CD4-positive, alpha-beta T cell treated with Interleukin-21 for 1 hour (primary cell): ENCODE measurements at places on chromosomes 7 and 10.

GRCh38 chr10:6038071-6038631 is 24.0 kb downstream of the IL2RA start:
- DNase-seq = peak; percentile 61

DNA sequence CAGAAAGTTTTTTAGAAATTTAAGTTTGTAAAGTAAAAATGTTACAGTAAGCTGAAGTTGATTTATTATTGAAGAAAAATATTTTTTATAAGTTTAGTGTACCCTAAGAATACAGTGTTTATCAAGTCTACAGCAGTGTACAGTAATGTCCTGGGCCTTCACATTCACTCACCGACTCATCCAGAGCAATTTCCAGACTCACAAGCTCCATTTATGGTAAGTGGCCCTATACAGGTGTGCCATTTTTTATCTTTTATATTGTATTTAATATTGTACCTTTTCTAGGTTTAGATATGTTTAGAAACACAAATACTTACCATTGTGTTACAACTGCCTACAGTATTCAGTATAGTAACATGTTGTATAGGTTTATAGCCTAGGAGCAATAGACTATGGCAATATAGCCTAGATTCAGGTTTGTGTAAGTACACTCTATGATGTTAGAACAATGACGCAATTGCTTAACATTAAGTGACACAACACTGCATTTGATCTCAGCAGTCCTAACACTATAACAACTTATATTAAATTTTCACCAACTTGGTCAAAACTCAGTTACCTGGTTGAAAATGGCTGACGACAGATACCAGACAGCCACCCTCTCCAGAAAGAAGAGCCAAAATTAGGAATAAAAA is 45.7 kb downstream of the HIBADH start:
- DNase-seq = no peak

GRCh38 chr7:27709137-27710075 is 30.6 kb upstream of the TAX1BP1 start:
- DNase-seq = no peak

GRCh38 chr10:104309980-104310978 is 28.0 kb downstream of the ITPRIP start:
- DNase-seq = no peak

- no peak for DNase-seq
Measured at GRCh38 chr7:46939089-46939488, 642.8 kb downstream of the TNS3 start.

DNA sequence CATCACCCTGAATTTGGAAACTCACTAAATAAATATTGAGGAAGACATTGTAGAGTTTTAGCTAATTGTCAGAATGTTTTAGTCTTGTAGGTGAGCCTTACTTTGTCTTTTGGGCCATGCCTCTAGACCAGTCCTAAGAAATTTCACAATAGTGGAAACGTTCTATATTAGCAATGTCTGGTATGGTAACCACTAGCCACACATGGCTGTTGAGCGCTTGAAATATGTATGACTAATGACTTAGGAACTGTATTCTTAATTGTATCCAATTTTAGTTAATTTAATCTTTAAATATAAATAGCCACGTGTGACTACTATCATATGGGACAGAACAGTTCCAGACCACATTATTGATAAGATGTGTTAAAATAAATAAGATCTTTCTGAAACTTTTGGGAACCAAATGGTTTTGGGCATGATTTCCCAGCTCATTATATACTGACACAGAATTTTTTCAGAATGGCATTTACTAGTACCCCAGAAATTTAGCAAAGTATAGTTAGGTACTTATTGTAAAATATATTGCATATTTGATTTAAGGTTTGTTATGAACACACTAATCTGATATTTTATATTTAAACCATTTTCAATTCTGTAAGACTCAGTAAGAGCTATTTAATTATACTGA is 95.0 kb downstream of the VPS50 start:
- no peak for DNase-seq

DNA sequence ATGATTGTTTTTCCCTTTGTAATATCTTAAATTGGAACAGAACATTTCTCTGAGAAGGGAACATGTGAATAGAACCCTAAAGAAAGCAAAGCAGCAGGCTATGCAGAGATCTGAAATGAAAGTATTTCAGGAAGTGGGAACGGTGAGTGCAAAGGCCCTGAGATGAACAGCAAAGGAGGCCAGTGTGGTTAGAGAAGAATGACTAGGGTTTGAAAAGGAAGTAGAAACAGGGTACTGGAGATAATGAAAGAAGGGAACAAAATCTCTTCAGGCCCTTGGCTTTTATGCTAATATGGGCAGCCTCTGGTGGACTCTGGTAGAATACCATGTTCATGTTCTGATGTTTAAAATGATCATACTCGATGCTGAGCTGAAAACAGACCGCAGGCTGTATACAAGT is 22.2 kb downstream of the ARHGAP21 start:
- DNase-seq = no peak

DNA sequence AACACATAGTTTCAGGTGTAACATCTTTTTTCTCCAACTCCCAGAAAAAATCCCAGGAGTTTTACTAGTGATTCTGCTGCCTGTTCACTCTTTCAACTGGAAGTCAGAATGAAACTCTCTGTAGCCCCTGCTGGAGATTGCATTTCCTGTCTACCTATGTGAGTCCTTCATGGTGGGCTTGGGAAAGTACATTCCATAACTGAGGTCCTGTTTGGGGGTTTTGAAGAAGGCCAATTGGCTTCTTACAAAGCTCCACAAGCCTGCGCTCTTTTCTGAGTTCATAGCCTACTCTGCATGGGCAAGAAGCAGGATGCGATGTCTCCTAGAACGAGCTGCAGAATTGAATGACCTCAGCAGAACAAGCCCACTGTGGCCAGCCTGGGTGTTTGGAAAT is 86.7 kb downstream of the LYZL2 start:
- DNase-seq = no peak

- DNase-seq = no peak
Measured at GRCh38 chr10:106515206-106515790, 649.2 kb downstream of the SORCS1 start.

GRCh38 chr10:35416619-35417312 is 80.5 kb downstream of the CCNY start:
- no peak for DNase-seq

- DNase-seq = no peak
Measured at GRCh38 chr7:52088008-52088901, 771.6 kb upstream of the COBL start.

DNA sequence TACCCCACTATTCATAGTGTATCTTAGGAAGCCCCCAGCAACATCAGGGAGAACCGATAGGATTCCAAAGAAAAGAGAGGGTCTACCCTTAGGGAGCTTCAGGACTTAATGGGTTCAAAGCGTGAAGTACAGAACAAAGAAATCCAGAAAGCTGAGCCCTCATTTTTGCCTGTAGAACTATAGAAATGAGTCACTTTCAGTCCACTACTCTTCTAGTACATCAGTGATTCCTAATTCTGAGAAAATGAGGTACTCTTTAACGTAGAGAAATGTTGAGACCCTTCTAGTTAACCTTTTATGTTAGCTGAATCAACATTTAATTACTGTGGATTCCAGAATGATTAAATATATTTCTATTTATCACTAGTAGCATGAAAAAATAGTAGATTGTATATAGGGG is 1.8 kb downstream of the TDRD1 start:
- no peak for DNase-seq

GRCh38 chr10:6275022-6275997 is 72.6 kb downstream of the PFKFB3 start:
- DNase-seq = peak; percentile 92

- no peak for DNase-seq
Measured at GRCh38 chr10:28883741-28884423, 206.6 kb downstream of the BAMBI start.

- DNase-seq = no peak
Measured at GRCh38 chr7:127525866-127526480, 59.4 kb downstream of the GCC1 start.

GRCh38 chr10:67629461-67629971 is 66.5 kb downstream of the CTNNA3 start:
- no peak for DNase-seq

DNA sequence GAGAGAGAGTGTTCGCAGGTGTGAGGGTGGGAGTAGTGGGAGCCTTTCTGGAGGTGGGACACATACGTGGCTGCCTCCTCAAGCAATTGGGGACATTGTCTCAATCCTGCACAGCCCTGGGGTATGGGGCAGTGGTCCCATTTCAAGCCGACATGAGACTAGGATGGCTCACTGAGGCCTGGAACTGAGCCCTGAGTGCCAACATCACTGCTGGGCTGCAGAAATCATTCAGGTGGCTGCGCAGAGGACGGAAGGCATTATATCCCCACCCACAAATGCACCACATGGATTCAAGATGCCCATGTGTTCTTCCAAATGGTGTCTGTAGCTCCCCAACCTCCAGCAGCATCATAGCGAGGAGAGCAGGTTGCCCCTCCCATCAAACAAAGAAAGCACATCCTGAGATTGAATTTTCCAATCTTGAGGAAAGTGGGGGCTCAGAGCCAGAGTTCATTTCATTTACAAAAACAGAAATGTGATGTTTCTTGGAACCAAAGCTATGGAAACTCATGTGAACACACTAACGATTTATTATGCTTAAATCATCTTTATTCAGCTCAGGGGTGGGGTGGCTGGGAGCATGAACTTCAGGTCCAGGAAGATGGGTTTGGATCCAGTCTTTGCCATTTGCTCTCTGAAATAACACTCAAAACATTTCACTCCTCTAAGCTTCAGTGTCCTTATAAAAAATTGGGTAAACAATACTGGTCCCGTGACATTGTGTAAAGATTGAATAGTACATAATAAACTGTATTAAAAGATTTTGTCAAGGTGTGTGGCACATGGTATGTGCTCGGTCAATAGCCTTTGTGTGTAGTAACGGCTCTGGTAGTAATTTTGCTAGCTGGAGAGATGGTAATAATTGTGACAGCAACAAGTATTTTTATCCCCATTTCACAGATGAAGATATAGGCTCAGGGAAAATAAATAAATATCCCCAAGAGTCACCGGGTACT is 4.6 kb downstream of the SFTPA2 start:
- no peak for DNase-seq

- no peak for DNase-seq
Measured at GRCh38 chr10:71138166-71138830, 74.1 kb upstream of the UNC5B start.

- no peak for DNase-seq
Measured at GRCh38 chr7:17671956-17672355, 268.3 kb downstream of the SNX13 start.

DNA sequence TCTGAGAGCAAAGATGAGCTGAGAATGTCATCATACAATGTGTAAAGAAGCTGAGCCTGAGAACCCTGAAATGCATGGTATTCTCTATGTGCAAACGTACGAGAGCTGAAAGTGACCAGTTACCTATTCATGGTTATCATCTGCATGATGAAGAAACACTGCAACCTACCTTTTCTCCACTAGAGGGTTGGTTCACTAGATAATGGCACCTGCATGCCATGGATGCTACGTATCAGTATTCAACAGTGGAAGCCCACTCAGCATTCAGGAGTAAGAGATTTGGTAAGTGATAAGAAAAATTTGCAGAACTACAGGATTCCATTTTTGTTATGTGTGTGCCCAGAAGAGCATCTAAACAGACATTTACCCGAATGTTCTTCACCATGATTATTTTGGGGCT is 145.4 kb downstream of the PTPRN2 start:
- no peak for DNase-seq

GRCh38 chr10:75100764-75101291 is 10.6 kb upstream of the SAMD8 start:
- DNase-seq = no peak

DNA sequence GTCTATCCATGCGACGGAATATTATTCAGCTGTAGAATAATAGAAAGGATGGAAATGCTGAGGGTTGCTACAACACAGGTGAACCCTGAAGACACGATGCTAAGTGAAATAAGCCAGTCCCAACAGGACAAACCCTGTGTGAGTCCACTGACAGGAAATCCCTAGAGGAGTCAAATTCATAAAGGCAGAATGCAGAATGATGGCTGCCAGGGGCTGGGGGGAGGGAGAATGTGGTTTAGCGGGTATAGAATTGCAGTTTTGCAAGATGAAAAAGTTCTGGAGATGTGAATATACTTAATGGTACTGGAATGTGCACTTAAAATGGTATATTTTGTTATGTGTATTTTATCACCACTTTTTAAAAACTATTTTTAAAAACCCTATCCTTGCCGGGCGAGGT is 36.9 kb upstream of the DOCK1 start:
- DNase-seq = no peak

GRCh38 chr10:127063762-127064161 is 132.6 kb downstream of the INSYN2A start:
- no peak for DNase-seq

GRCh38 chr10:24947304-24948097 is 4.9 kb downstream of the PRTFDC1 start:
- DNase-seq = no peak

GRCh38 chr7:74002474-74003017 is 25.4 kb upstream of the ELN start:
- DNase-seq = peak; percentile 12

DNA sequence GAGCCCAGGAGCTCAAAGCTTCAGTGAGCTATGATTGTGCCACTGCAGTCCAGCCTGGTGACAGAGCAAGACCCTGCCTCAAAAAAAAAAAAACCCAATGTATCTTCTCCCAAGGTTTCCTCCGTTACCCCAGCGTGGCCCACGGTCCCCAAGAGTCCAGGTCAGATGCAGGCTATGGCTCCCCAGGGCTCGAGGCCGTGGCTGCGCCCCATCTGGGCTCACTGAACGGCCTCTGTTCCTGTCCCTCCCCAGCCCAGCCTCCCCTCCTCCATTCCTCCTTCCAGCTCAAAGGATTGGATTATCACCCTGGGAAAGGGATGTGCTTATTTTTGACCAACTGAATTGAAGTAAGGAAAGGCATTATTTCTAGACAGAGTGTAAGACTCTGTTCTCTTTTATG is 31.0 kb downstream of the STK32C start:
- no peak for DNase-seq

DNA sequence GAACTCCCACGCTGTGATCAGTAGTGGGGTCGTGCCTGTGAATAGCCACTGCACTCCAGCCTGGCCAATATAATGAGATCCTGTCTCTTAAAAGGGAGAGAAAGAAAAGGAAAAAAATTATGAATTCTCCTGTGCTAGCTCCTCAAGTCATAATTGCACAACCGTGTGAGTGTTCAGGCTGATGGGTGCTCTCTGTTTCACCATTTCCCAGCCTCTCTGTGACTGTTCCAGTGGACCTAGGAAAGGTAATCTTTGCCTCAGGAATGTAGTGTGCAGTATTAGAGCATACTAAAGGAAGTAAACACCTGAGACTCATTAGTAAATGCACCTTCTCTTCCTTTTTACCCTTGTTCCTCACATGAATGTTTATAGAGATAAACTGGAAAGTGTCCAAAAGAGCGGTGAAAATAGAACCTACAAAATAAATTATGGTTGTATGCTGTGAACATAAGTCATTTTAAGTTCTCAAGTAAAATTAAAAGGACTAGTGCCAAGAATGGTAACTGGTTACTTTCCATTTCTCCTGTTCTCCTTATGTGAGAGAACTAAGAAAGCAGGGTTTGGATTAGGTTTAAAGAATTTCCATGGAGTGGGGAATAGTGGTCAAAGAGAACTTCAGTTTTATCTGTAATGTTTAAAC is 42.7 kb downstream of the INPP5F start:
- DNase-seq = no peak

DNA sequence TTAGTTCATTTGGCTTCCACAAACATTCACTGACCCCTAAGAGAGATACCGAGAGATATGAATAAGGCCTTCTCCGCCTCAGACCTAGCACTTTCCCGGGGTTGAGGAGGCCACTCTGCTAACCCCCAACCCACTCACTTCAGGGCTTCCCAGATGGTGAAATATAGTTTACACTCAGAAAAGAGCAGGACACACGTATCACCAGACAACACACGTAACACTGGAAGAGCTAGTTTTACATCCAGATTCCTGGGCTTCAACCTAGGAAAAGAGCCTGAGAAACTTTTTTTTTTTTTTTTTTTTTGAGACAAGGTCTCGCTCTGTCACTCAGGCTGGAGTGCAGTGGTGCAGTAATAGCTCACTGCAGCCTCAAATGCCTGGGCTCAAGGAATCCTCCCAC is 15.2 kb upstream of the DLG5 start:
- no peak for DNase-seq
